Upper lobe of left lung (tissue), 6 donors: ENCODE measurements at places on chromosomes 11 and 22. TPM values are rescaled to one million over a fixed set of nuclear protein-coding genes. Genes with fewer than 3 reads are reported as not detected.
A peak's percentile ranks its signal among the peaks of the same experiment; 100 is the strongest.

The MUC15 gene
- 6.4 TPM for total RNA-seq

The RBMXL2 gene
- total RNA-seq: not detected

The EWSR1 gene
- 186 TPM for total RNA-seq

GRCh38 chr11:7665473-7666291 lies 7.6 kb downstream of the CYB5R2 start:
- DNase-seq: peak; percentile 53

DNA sequence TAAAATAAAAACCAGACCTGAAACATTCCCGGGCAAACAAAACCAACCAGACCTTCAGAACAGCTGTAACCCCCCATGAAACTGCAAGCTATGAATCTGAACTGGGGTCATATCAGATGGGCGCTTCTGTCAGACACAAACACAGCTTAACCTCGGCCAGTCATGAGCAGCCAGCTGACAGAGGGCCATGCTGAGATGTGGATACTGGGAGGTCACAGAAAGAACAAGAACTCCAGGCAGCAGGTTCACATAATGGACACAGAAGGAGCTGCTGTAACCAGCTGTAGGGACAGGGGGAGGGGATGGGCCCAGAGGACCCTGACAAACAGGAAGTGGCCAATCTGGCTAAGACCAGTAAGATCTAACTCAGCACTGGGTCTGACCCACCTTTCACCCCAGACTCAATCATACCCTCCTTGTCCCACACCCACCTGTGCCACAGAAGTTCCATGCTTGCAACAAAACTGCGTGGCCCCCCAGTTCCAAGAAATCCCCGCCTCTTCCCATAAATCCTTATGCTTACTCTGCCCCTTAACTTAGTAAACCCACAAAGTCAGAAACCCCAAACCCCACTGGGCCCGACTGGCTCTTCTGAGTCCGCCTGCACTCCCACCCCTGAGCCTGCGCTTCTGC lies 4.0 kb downstream of the APOL4 start:
- no peak for DNase-seq

- no peak for DNase-seq
Observed at GRCh38 chr11:33195462-33196173, 34.3 kb upstream of the CSTF3 start.

DNA sequence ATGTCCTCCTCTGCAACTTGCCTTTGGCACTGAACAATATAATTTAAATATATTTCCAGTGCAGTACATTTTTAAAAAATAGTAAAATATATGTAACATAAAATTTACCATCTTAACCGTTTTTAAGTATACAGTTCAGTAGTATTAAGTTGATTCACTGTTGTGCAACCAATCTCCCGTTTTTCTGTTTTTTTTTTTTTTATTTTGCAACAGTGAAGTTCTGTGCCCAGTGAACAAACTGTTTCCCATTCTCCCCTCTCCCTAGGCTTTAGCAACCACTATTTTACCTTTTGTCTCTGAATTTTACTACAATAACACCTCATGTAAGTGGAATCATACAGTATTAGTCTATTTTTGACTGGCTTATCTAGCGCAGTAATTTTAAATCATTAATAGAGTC lies 13.8 kb downstream of the PRRG4 start:
- no peak for DNase-seq
